DMS153 (cell line): ENCODE measurements at places on chromosomes 5 and 9.

- no peak for DNase-seq
Measured at GRCh38 chr5:161889971-161890370, 42.1 kb downstream of the GABRA1 start.

- DNase-seq: peak; percentile 31
Measured at GRCh38 chr5:2066373-2066772, 183.6 kb upstream of the IRX4 start.

- DNase-seq: no peak
Measured at GRCh38 chr9:128187361-128187760, 4.0 kb downstream of the CIZ1 start.

- no peak for DNase-seq
Measured at GRCh38 chr5:154345255-154345952, 100.4 kb upstream of the SAP30L start.

GRCh38 chr9:131161585-131161984 lies 36.2 kb downstream of the NUP214 start:
- DNase-seq: no peak

DNA sequence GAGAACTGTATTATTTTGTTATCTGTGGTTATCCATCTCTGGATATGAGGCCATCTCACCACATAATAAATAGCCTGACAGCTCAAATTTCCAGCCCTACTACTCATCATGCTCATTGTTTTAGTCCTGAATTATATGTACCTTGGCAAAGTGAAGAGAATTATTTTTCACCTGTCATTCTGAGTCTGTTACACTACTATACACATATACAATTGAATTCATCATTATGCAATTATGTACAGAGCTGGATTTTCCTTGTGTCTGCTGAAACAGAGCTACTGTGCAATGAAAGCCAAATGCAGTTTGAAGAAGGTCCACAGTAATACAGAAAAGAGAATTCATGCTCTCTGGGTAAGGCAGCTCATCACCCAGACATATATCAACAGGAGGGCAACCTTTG lies 28.5 kb downstream of the ESM1 start:
- no peak for DNase-seq

- no peak for DNase-seq
Measured at GRCh38 chr5:15002791-15003190, 131.2 kb upstream of the ANKH start.

DNA sequence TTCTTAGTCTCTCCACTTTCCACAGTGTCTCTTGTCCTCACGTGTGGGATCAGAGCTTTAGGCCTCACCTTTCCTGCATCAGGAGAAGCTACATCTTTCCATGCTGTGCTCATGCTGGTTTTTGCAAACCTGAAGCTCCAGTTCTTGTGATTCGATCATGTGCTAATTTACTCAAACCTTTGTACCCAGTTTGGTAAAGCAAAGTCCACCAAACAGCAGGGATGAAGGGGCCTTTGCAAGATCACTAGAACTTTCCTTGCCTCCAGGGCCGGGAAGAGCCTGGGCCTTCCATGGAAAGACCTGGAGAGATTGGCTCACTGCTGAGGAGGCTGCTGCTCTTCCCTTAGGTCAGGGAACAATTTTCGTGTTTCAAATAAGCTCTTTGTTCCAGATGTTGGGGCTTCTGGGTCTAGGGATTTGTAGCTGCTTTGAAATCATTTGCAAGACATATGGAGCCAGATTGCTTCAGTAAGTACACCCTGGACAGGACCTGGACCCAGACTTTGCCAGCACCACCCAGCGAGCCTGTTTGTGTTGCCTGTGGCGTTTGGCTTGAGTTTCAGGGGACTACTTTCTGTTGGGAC lies 18.7 kb upstream of the SPATA31E1 start:
- no peak for DNase-seq

DNA sequence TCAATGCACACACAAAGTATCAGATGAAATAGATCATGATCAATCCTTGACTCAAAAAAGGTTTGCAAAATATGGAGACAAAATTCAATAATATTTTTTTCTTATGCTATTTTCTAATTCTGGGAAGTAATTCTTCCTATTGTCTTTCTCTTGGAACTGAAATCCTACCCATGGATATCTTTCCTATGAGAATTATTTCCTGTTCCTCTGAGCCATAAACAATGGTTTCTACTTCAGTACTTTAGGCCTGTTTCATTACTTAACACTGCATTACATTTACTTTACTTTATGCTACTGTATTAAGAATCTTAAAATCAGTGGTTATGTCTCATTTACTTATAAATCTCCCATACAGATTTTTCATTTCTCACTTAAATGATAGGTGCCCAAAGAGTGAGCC lies 1025.4 kb upstream of the ACO1 start:
- no peak for DNase-seq

DNA sequence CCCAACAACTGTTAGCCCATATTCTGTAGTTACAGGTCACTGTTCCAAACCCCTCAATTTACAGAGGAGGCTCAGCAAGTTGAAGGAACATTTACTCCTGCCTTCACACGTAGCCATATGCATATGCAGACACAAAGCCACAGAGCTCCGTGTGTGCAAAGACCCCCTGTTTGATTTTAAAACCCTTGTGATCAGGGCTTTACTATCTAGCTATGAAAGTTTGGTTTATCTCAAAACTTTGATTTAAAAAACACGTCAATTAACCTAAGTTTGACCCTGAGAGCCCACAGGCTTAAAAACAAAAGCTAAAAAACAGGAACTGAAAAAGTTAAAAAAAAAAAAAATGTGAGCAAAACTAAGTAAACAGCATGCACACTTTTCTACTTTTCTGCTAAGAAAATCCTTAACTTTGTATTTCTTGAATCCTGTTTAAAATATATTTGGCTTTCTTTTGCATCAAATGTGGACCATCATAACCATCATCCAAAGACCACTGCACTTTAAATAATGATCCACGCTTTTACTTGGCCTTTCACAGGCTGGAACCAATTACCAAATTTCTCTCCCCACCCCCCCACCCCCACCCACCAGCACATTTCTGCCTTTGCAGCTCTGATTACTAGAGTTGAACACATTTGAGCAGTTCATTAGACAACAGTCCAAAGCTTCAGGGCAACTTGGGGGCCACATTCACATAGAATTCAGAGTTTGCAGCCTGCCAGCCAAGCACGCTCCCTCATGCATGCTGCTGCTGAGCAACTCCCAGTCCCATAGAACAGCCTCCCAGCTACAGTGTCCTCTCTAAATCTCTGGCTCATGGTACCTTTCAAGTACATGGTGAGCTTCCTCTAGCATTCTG lies 128.8 kb upstream of the MAP3K1 start:
- DNase-seq: no peak

GRCh38 chr9:15738011-15738410 lies 185.2 kb downstream of the CCDC171 start:
- no peak for DNase-seq

GRCh38 chr9:459491-460444 lies 245.1 kb downstream of the DOCK8 start:
- DNase-seq: no peak

DNA sequence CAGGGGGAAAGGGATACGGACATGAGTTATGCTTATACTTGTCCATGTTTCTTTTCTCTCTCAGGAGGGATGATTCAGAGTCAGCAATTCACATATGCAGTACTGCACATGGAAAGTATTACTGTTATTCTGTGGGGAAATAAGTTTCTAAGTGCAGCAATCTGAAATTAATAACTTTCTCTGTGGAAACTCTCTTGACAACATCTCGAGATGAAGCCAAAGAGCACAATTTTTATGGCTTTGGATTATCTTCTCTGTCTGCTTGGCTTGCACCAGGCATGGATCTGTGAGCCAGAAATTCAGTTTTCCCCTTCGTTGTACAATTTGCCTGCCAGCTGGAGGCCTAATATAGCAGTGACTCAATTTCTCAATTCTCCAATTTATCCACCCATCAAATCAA lies 2.5 kb upstream of the NDFIP1 start:
- DNase-seq: no peak

DNA sequence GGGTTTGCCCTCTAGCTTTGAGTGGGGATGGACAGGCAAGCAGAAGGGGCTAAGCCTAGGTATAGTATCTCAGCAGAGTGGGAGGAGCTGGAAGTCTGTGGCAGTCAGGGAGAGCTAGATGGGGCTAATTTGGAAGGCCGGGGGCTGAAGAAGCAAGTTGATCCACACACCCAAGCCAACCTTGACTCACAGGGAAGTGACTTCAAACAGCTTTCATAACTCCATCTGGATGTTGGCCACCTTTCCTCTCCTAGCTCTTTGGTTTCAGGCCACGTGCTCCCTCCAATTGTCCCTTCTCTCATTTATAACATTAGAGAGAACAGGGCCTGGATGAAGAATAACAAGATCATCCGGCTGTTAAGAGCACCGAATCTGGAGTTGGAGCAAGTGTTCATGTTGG lies 36.8 kb downstream of the EGR1 start:
- no peak for DNase-seq

GRCh38 chr9:69153707-69154521 lies 20.2 kb upstream of the TJP2 start:
- DNase-seq: no peak

DNA sequence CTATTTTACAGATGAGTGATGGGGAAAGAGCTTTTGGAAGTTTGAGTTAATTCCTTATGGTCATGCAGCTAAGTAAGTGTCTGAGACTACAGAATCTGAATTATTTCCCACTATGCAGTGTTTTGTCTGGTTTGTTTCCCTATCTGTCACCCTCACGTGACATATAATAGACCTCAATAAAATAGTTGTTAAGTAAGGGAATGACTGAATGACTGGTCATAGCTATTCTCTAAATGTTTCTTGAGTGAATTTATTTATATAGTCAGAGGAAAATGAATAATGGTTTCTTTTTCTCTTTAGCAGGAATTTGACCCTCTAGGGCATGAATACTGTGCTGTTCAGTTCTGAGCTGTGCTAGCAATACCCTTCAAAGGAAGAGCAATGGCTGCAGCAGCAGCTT lies 10.3 kb downstream of the TRIM32 start:
- DNase-seq: no peak

- no peak for DNase-seq
Measured at GRCh38 chr9:82410866-82411265, 422.3 kb downstream of the SPATA31D1 start.

DNA sequence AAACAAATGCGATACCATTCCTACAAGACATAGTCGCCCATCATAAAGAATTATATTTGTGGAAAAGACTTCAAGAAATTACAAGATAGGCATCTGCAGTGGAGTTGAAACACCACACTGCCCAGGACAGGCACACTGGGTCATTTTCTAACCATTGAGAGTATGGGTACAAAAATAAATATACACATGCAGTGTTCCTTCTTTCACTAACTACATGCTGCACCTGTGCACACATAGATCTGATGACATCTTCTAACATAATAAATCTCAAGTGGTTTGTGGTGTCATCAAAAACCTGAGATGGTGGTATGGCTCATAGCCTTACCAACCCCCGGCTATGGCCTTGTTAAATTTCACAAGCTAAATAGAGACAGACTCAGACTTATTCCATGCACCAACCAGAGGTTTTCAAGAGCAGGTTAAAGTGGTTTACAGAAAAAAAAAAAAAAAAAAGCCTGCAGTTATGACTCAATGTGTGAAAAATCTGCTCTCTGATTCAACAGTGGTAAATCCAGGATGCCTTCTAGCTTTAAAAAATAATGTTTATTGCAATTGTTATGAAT lies 12.4 kb upstream of the NFIB start:
- peak; percentile 100 for DNase-seq

DNA sequence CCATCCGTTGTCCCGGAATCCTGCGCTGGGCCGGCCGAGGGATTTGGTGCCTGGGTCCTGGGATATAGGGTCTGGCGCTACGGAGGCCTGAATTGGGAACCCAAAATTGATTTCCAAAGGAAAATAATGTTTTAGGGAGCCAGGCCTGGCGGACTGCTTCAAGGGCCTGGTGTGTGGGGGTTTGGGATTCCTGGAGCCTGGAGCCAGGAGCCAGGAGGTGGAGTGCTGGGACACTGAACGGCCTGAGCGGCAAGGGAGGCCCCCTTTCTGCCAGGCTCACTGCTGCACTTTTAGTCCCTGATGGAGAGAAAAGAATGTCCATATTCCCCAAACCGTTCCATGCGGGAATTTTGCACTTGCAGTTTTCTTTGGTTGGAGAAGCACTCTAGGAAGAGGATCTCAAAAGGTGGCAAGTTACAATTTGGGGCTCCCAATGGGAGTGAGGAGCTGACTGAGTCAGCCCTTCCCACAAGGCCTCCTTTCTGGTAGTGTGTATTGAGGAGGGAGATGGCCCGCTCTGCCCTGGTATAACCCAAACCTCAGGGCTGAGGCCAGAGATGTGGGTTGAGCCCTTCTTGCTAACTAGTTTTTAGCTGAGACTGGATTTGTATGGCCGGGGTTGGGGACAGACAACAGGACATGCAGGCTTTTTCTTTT lies 2.2 kb downstream of the LMX1B start:
- DNase-seq: no peak

- DNase-seq: no peak
Measured at GRCh38 chr5:15573590-15573989, 73.6 kb downstream of the FBXL7 start.

- peak; percentile 20 for DNase-seq
Measured at GRCh38 chr9:115923903-115924668, 229.5 kb upstream of the PAPPA start.

DNA sequence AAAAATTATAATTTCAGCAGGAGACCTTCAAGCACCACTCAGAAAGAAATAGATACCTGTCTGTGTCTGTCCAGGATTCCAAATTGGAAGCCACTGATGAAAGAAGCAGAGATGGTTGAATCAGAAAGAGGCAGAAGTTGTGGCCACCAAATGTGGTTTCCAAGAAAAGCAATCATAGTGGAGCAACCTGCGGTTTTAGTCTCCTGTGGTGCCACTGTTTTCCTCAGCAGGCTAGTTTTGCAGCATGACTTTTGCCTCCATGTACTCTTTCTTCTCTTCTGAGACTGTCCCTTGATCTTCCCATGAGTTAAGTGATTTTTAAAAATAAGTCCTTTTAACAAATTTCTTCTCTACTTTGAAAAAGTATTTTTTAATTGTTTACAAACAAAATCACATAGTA lies 535.8 kb downstream of the CYLC2 start:
- DNase-seq: no peak

DNA sequence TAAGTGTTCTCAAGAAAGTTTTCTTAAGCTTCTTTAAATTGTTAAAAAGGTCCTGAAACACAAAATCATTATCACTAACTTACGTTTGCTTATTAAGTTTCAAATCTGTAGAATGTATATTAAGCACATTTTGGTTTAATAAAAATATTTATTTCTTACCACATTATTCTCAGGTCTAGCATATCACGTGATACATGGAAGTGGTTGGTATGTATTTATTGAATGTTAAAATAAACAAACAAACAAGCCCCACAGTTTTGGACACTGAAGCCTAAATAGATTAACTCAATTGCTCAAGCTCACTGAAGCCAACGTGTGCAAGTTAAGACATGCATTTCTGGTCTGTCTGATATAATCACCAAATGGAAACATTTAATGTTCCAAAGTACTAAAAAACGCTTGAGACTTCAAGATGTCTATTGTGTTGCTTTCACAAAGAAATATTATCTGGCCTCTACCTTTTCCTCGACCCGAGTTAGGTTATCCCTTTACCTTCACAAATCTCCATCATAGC lies 1136.9 kb downstream of the TAF11L14 start:
- no peak for DNase-seq

- DNase-seq: no peak
Measured at GRCh38 chr5:59293700-59294099, 599.8 kb downstream of the PDE4D start.
